ENCODE measurements at places on chromosomes 7 and 10. TPM values are rescaled to one million over a fixed set of nuclear protein-coding genes. Genes with fewer than 3 reads are reported as not detected.

Gene CPA4
- 0.77 TPM for total RNA-seq

Gene SCART1
- 0.45 TPM for total RNA-seq

Gene GRK5
- 43.4 TPM for total RNA-seq

Gene JAZF1
- 23.2 TPM for total RNA-seq

Gene LHFPL3
- not detected for total RNA-seq

Gene TEX36
- not detected for total RNA-seq

Gene GHITM
- 425 TPM for total RNA-seq

Gene RAB19
- not detected for total RNA-seq

Gene BMPR1A
- total RNA-seq = 48.4 TPM

Gene INMT
- total RNA-seq = 50.2 TPM

Gene CPA2
- not detected for total RNA-seq

Gene DRGX
- not detected for total RNA-seq

Gene SH2D4B
- not detected for total RNA-seq

Gene TMEM225B
- total RNA-seq = not detected

GRCh38 chr7:80907141-80907601, 11.7 kb downstream of the SEMA3C start:
- DNase-seq = no peak

- no peak for DNase-seq
Observed at GRCh38 chr7:21771906-21772610, 173.6 kb downstream of the CDCA7L start.

- DNase-seq = no peak
Observed at GRCh38 chr10:8289186-8289924, 234.9 kb downstream of the GATA3 start.

- no peak for DNase-seq
Observed at GRCh38 chr10:72858067-72858466, 35.5 kb upstream of the OIT3 start.

DNA sequence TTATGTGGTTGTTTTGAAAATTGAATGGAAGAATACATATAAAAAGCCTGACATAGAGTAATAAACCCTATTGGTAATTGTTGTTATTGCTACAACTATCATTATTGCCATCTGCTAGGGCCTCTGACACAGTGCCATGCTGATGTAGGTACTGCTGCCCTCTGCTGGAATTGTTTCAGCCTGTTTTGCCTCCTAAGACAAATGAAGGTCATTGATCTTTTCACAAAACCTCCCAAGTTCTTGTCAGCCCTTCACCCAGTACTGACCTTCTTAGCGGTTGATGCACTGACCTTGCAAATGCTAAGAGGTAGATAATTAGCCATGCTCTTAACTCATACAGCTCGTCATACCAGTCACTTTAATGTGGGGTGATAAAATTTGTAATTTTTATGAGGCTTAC, 975.2 kb downstream of the SORCS1 start:
- no peak for DNase-seq

DNA sequence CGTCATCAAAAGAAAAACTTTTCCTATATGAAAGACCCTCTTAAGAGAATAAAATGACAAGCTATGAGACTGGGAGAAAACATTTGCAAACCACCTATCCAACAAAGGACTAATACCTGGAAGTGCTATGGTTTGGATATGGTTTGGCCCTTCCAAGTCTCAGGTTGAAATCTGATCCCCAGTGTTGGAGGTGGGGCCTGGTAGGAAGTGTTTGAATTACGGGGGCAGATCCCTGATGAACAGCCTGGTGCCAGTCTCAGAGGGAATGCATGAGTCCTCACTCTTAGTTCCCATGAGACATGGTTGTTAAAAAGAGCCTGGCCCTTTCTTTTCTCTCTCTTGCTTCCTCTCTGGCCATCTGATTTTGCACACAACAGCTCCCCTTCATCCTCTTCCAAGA, 6.3 kb downstream of the ALDH18A1 start:
- DNase-seq = no peak

- peak; percentile 72 for DNase-seq
Observed at GRCh38 chr10:72044417-72045041, 43.8 kb downstream of the SPOCK2 start.

DNA sequence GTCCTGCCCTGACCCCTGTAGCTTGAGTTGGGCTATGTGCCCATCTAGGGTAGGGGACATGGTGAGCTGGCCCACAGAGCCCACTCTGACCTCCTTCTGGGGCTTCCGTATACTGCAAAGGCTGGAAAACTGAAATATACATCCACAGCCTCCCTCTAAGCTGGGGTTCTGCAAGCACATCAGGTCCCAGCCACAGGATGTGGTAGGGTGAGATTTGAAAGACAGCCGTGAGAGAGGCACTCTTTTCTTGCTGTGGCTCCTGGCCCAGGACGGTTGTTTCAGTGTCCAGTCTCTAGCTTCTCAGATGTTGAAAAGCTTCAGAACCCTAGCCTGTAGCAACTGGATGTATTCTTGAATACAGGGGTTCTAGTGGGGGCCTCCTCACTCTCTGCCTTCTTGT, 60.1 kb upstream of the ADRB1 start:
- DNase-seq = no peak

DNA sequence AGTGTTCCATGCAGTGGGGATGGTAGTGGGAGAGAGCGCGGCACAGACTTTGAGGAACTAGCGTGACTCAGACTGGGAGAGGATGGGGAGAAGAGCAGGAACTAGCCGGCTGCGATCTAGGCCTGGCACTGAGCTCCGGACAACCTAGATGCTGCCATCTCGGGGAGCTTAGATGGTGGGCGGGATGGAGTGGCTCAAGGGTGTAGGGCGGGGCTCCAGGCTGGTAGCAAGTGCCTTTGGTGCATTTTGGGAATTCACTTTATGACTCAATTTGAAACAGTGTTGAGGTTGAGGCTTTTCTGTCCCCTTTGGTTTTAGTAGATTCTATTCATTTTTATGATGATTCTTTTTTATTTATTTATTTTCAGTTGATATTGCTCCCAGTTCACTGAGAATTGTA, 185.3 kb upstream of the GPR26 start:
- DNase-seq = no peak

DNA sequence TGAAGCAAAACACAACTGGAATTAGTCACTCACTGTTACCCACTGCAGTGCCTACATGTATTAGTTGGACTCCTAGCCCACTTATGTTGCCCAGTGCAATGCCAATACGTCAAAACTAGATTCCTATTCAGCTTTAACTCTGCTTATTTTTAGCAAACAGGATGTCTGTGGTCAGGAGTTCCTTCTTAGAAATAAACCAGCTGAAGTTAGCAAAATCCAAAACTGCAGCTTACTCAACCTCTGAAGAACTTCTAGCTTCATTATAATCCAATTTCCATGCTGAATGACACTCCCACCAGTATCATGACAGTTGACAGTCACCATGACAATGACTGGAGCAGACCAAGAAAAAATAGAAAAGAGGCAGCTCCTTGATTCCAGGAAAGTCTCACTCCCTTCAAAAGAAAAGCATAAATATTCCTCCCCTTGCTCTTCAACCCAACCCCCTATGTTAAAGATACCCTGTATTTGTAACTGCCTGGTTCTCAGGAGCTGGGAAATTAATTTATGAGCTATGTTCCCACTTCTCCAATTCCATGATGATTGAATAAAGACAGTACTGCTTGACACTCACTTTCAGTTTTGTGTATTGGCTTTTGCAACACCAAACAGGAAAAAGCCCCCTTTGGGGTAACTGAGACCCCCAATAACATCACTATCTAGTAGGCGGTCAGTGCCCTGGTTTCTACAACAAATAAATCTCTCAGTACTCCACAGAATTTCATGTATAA, 327.4 kb downstream of the SORCS1 start:
- no peak for DNase-seq

DNA sequence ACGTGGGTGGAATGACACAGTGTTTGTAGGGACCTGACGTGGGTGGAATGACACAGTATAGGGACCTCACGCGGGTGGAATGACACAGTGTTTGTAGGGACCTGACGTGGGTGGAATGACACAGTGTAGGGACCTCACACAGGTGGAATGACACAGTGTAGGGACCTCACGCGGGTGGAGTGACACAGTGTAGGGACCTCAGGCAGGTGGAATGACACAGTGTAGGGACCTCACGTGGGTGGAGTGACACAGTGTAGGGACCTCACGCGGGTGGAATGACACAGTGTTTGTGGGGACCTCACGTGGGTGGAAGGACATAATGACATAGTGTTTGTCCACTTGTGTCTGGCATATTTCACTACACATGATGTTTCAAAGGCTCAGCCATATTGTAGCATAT, 19.3 kb downstream of the PPP2R2D start:
- no peak for DNase-seq

DNA sequence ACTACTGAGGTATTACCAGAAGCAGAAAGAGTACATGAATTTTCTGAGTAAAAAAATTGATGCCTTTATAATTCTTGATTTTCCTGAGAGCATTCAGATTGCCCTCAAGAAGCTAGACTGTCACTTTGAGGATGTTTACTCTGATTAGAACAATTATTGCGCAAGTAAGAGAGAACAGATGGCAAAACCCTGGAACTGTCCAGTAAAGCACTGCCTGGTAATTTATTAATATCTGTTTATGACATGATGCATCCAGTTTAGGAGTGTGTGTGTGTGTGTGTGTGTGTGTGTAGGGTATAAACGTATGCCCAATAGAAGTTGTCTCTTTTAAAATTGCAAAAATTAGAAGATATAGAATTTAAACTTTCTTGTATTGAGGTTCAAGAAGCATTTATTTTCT, 379.7 kb downstream of the PHTF2 start:
- no peak for DNase-seq

DNA sequence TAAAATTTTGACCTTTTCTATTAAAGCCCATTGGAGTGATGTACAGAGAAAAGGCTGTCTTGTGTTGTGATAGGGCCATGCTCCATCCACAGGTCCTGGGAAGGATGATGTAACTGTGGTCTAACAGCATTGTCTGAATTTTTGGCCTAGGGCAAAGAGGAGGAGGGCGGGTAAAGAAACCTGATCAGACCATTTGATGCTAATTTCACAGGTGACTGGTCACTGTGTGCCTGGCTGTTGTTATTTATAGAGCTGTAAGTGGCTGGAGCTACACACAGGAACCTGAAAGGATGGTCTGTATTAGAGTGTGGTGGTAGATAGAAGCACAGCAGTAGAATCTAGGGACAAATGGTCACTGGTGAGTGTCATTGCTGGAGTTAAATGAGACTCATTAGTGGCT, 182.1 kb downstream of the AUTS2 start:
- no peak for DNase-seq

- no peak for DNase-seq
Observed at GRCh38 chr10:113284635-113285034, 268.2 kb upstream of the HABP2 start.

GRCh38 chr7:130367088-130367755, 13.1 kb upstream of the CPA1 start:
- no peak for DNase-seq

DNA sequence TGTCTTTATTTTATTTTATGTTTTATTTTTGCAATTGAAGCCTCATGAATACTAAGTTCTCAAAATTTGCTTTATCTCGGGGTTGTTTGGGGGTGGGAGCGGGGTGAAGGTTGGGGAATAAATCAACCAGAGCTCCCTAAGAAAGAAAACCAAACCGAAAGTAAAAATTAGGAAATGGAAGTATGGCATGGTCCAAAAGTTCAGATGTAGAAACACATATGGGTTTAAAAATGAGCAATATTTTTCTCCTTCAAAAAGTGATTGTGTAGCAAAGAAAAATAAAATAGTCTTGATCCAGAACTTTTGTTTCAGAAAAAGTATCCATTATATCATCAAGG, 177.4 kb upstream of the PLXDC2 start:
- no peak for DNase-seq

GRCh38 chr10:47035819-47036337, 124.7 kb downstream of the PTPN20 start:
- no peak for DNase-seq

- peak; percentile 85 for DNase-seq
Observed at GRCh38 chr10:117216611-117217195, 19.4 kb downstream of the KCNK18 start.

DNA sequence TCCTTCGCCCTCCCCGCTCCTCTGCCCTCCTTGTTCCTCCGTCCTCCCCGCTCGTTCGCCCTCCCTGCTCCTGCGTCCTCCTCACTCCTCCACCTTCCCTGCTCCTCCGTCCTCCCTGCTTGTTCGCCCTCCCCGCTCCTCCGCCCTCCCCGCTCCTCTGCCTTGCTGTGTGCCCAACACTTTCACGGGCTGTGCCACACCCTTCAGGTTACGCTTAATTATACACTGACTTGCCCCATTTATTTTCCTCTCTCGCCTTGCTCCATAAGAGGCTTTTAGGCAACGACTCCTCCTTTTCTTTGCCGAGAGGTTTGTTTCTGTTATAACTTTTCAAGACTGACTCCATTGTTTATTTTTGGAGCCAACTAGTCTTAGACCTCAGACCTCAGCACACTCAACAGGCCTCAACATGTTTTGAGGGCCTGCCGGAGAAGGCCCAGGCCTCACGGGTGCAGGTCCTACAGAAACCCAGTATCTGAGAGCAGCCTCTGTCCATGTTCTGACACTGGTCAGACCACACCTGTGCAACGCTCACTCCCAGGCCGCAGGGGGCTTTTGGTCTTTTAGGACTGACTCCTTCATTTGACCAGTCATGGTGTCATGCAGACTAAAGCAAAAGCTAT, 18.2 kb upstream of the PRKAG2 start:
- no peak for DNase-seq

GRCh38 chr7:36127075-36127740, 25.8 kb upstream of the EEPD1 start:
- DNase-seq = no peak

- DNase-seq = no peak
Observed at GRCh38 chr7:13801669-13802068, 187.8 kb downstream of the ETV1 start.

- no peak for DNase-seq
Observed at GRCh38 chr10:9796564-9796963, 1221.1 kb upstream of the CELF2 start.

GRCh38 chr10:122459561-122460273, 1.6 kb upstream of the HTRA1 start:
- DNase-seq = no peak

- DNase-seq = no peak
Observed at GRCh38 chr7:121360564-121360963, 31.8 kb downstream of the WNT16 start.

DNA sequence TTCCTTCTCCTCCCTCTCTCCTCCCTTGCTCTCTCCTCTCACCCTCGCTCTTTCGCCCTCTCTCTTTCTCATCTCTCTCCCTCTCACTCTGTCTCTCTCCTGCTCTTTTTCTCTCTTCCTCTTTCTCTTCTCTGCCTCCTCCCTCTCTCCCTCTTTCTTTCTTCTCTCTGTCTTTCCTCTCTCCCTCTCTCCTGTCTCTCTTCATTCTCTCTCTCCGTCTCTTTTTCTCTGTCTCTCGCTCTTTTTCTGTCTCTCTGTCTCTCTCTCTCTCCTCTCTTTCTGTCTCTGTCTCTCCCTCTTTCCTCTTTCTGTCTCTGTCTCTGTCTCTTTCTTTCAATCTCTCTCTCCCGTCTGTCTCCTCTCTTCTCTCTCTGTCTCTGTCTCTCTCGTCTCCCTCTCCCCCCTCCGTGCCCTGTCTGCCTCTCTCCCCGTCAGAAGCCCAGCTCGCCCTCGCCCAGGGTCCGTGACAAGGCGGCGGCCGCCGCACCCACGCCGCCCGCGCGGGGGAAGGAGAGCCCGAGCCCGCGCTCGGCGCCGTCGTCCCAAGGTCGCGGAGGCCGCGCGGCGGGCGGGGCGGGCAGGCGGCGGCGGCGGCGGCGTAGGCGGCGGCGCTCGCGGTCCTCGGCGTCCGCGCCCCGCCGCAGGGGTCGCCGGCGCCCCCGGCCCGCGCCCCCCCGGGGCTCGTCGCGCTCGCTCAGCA, 21.3 kb upstream of the HSPB1 start:
- DNase-seq = peak; percentile 58
